Lower lobe of right lung (tissue), 2 donors: ENCODE measurements at places on chromosomes 6 and 20. TPM values are rescaled to one million over a fixed set of nuclear protein-coding genes. Genes with fewer than 3 reads are reported as not detected.

DNA sequence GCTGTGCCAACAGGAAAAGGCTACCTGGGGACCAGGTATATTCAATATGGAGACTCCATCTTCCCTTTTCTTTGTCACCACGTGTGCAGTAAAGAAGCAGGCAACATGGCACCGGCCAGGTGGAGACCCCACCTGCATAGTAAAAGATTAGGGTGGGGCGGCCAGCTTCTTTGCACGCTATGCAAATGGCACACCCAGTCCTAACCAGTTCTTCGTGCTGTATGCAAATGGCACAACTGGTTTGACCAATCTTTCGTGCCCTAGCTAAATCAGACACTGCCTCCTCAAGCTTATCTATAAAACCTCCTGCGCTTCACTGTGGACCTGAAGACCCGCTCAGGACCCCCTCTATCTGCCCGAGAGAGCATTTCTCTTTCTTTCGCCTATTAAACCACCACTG is 88.8 kb upstream of the EZR start:
- DNase-seq: no peak

DNA sequence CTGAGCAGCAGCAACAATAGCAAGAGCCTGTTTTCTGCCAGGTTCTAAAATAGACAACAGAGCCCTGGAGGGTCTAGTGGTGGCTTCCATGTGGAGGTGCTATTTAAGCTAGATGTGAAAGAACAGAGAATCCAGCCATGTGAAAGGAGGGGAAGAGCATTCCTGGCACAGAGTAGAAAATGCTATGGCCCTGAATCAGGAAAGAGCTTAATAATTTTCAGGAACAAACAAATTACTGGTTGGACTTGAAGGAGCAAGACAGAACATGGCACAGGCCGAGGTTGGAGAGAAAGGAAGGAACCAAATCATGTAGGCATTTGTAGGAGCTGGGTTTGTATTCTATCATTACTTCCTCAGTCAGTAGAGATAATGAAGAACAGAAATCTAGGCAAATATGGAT is 98.3 kb downstream of the AIG1 start:
- no peak for DNase-seq

DNA sequence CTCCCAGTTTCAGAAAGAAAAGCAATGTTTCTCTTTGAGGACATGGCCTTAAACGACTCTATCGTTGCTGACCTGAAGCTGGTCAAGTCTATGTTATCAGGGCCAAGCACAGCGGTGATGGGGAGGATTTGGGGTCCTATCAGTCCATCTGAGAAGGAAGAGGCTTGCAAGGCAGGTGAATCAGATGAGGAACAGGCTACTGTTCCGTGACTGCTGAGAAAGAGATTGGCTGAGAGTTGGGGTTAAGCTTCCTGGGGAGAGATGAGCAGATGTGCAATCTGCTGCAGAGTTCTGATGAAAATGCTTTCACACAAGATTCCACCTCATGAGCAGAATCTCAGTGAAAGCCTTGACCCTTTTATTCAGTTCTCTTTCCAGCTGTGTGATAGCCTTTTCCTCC is 168.3 kb upstream of the STMND1 start:
- DNase-seq: no peak

DNA sequence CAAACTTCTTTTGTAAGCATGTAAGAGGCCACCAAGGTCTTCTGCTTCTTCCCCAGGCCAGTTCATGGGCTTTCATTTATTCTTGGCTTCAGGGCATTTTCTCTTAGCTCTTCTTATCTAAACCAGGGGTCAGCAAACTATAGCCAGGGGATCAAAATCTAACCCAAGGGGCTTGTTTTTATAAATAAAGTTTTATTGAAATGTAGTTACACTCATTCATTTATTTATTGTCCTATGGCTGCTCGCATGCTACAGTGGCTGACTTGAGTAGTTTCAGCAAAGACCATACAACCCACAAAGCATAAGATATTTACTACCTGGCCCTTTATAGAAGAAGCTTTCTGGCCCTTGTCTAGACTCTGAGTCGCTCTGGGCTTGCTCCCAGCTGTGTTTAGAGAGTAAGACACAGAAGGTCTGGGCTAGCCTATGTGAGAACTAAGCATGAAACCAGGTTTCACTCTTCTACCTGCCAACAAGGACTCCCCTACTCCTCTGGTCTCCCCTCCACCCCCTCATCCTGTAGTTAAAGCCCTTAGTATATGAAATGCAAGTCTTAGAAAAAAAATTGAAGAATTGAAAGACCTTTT is 43.2 kb downstream of the KHDC1L start:
- DNase-seq: no peak

- DNase-seq: no peak
These were observed 16.4 kb downstream of the FAXC start for GRCh38 chr6:99333068-99333467.

- DNase-seq: no peak
These were observed 28.2 kb downstream of the GPR63 start for GRCh38 chr6:96809119-96809518.

GRCh38 chr6:45970326-45970725 is 45.3 kb downstream of the CLIC5 start:
- no peak for DNase-seq

DNA sequence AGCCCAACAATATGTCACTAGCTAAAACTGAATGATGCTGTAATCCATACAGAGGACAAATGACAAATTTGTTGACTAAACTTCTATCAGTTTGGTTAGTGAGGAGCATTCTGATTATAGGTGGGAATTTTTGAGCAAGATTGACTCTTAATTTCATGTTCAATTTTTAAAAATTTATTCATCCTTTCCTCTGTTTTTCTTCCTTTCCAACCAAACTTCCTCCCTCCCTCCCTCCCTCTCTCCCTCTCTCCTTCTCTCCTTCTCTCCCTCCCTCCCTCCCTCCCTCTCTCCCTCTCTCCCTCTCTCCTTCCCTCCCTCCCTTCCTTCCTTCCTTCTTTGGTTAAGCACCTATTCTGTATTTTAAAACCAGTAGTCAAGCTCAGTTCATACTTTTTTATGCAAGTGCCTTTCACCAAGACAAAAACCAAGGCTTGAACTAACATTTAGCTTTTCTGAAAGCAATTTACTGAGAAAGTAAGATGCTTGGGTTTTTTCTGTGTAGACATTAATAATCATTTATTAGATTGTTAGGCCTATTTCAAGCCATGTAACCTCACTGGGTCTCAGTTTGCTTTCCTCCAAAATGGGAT is 112.3 kb downstream of the TSHZ2 start:
- no peak for DNase-seq

Gene RAB32
- 36.9 TPM for total RNA-seq

Gene HEY2
- 2.8 TPM for total RNA-seq
